ENCODE measurements at places on chromosomes 1 and 21.

DNA sequence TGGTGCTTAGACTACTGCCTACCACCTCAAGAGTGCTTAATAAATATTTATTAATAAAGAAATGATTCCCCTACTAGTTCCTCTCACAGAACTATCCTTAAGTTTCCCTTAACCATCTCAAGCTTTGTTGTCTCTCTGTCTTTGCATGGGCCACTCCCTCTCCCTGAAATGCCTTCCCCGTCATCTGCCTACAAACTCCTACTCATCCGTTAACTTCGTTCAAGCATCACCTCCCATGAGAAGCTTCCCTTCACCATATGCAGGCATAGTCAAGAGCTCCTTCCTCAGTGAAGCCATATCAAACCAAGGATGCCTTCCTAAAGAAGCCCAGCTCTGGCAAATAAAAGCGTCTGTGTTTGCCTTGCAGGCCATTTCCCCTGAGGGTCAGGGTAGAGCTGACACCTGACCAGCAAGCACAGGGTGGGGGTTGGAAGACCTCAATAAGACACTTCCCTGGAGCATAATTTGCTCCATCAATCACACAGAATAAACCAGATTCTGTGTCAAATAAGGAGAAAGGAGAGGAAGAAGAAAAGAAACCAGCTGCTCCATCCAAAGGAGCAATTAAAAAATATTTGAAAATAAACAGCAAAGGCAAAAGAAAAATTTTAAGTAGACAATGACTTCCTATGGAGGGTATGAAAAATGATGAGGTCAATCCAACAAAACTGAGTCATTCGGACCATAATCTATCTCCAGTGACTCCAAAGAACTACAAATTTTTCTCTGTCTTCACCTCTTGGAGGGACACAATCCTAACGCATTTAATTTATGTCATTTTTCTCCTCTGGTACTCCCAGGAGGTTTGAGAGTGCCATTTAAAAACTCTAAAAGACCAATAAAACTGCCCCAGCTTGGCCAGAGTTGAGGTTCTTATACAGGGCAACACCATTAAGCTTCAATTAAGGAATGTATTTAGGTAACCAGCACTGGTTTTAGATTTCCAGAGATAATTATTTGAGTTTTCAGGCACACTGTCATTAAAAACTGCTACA, 303.6 kb downstream of the KCNH1 start:
- H3K27me3 ChIP-seq = no peaks in the 10 kb centered on the region

DNA sequence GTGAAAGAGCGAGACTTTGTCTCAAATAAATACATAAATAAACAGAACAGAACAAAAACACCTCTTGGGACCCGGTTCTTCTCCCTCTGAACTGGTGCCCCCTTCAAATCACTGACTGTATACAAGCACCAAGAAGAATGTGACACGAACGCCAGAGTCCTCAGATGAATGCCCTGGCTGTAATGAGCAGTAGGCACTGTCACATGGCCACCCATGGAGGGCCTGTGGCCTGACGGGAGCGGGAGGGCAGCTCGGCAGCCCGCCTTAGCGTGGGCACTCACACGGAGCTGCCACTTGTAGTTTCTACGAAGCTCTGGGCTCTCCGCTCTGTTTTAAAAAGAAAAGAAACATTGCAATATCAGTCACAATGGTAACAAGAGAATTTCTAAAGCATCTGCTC, 146.0 kb downstream of the PEX14 start:
- no peaks in the 10 kb centered on the region for H3K27me3 ChIP-seq
- no peak overlapping the region for H3K27ac ChIP-seq

- H3K36me3 ChIP-seq = no peaks in the 10 kb centered on the region
- no peak for DNase-seq
- no peak overlapping the region for H3K27ac ChIP-seq
- no peaks in the 10 kb centered on the region for H3K4me1 ChIP-seq
These were observed 263.5 kb upstream of the POU3F1 start for GRCh38 chr1:38310079-38310478.

GRCh38 chr1:197632005-197632404, 143.3 kb downstream of the DENND1B start:
- no peak overlapping the region for H3K27ac ChIP-seq
- no peaks in the 10 kb centered on the region for H3K36me3 ChIP-seq
- no peaks in the 10 kb centered on the region for H3K27me3 ChIP-seq

DNA sequence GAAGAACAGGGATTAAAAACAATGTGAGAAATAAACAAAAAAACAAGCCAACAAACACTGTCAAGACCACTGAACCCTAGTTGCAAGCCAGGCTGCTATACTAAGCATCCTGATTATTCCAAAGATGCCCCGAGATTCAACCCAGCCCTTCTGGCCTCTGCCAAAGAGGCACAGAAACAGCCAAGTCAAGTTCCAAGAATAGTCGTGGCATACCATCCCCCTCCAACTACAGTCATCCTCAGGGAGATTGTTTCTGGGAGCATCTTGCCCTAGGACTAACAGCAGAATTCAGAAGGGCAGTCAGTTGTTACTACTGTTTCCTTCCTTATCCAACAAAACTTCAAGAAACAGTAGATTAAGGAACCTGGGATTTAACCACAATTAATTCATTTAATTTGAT, 52.3 kb downstream of the ABL2 start:
- no peaks in the 10 kb centered on the region for H3K27me3 ChIP-seq
- no peak overlapping the region for H3K27ac ChIP-seq
- no peaks in the 10 kb centered on the region for H3K4me1 ChIP-seq
- H3K4me3 ChIP-seq = no peak overlapping the region
- H3K36me3 ChIP-seq = no peaks in the 10 kb centered on the region

Measured in neural progenitor cell (in vitro differentiated cells).